Ureter (tissue), 1 donor: ENCODE measurements at places on chromosomes 6 and 20.

DNA sequence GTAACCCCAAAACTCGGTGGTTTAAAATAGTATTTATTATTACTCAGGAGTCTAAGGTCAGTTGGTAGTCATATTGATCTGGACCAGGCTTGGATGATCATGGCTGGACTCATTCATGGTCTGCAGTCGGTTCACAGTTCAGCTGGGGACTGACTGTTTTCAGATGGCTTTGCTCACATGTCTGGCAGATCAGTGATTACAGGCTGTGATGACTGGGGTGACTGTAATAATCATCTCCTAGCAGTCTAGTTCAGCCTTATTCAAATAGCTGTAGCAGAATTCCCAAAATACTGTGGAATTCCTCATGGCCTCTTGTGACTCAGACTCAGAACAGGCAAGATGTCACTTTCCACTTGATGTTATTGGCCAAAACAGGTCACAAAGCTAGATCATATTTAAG lies 16.4 kb upstream of the NT5DC1 start:
- no peak for DNase-seq

DNA sequence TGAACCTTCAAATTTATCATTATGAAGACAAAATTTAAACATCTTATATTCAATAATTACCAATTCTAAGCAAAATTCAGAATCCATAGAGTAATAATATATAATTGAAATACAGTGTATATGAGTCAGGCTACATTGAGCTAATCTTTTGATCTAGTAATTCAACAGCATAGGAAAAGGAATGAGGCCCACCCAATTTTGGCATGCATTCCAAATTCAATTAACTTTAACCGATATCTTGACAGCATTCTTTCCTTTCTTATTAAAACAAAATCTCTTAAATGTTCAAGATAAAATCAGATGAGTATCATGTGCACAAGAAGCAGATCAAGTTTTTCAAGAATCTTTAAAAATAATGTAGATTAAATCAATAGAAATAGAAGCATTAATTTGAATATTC lies 132.9 kb upstream of the QKI start:
- DNase-seq: no peak

DNA sequence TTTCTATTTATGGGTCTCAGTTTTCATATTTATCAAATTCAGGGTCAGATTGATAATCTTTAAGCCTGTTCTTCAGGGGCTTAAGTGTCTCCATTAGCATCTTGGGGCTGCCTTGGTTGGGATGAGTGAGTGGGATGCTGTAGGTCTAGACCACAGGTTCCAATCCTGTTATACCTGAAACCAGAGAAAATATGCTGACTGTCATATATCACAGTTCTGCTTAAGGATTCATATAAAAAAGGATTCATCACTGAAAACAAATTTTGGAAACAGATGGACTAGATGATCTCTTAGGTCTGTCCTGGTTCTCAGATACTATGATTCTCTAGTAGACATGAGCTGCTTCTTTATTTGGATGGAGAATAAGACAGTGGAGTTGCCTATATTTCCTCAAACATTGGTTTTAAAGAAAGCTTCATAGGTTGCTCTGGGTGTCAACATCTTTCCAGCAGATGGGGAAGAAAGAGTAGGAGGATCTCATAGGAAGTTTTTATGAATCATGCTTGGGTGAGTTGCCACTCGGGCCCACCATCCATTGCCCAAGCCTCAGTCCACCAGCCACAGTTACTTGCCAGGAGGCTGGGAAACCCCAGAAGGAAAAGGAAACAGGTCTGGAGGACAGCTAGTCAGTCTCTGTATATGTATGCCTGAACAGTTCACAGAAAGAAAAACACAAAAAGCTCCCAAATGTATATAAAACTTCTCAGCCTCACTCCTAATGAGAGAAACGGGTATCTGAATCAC lies 42.9 kb upstream of the MAP7 start:
- DNase-seq: no peak

- no peak for DNase-seq
These were observed 435 bp downstream of the KIFC1 start for GRCh38 chr6:33391922-33392594.

- no peak for DNase-seq
These were observed 102.8 kb downstream of the TNFAIP3 start for GRCh38 chr6:137969874-137970273.

GRCh38 chr20:10178727-10179313 lies 39.8 kb upstream of the SNAP25 start:
- peak; percentile 51 for DNase-seq

- DNase-seq: peak; percentile 50
These were observed 664.8 kb upstream of the MMS22L start for GRCh38 chr6:97947841-97948240.
